Activated T-cell treated with anti-CD3 and anti-CD28 coated beads for 24 hours (primary cell): ENCODE measurements at places on chromosomes 16 and 17.

DNA sequence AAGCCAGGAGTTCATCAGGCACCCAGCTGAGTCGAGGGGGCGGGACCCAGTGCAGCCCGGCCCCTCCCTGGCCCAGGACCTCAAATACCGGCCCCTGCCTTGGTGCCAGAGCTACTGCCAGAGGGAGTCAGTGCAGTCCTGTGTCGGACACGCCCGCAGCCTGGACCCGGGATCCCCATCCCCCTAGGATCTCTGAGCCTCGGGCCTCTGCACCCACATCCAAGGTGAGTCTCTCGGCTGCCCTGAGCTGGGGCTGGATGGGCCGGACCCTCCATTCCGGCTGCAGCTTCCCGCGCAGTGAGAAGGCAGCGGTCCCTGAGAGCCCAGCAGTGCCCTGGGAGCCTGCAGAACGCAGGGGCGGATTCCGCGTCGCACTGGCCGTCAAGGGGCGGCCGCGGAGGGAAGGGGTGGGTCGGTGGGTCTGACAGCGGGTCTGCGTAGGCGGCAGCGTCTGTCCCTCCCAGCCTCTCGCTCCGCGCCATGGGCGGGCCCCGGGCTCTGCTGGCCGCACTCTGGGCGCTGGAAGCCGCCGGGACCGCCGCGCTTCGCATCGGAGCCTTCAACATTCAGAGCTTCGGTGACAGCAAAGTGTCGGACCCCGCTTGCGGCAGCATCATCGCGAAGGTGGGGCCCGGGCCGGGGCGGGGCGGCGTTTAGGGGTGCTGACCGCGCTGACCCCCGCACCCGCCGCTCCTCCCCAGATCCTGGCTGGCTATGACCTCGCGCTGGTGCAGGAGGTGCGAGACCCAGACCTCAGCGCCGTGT is at the start of gene DNASE1L2:
Gene DNASE1L2, plus strand, starts transcription at position 108 of the 765 bp plus-strand sequence. Its CDS starts 373 bp downstream, at position 481.
- DNase-seq: no peak

GRCh38 chr16:30692396-30693064 is 6.4 kb upstream of the SRCAP start:
- DNase-seq: no peak

- no peak for DNase-seq
Measured at GRCh38 chr16:81514041-81514559, 69.5 kb downstream of the CMIP start.

DNA sequence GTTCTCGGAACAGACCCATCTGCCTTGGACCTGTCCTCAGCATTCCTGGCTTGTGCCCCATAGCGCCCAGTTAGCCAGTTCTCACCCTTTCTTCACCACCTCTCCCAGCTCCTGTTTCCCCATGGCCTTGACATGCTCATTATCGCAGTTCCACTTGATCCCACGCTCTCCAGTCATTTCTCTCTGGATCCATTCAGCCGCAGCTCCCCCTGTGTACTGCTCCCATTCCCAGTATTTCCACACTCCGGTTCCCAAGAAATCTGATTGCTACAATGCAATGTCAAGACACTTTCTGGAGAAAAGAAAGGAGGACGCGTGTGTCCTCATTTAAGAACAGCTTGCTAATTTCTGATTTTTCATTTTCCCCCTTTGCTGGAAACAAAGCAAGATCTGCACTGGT is 55.4 kb downstream of the TMEM186 start:
- no peak for DNase-seq

DNA sequence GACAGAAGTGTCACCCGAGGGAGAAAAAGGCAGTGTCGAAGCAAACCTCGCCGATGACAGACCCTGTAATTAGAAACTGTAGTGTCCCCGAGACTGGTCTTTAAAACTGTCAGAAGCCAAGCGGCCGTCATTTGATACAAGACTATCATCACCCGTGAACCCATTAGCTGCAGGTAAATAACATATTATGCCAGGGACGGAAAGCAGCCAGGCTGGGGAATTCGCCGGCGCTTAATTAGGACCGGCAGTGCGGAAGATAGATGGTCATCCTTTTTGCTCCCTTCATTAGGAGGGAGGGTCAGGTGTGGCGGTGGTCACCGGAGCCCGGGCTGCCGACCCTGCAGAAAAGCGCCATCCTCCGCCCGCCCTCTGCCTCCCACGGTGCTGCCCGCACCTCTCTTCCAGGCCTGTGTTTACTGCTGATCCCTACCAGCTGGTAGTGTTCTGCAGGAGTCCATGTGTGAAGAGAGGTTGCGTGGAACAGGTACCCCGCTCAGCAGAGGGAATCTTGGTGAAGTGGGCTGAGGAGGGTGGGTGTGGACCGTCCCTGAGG is 109.4 kb upstream of the GSE1 start:
- no peak for DNase-seq

DNA sequence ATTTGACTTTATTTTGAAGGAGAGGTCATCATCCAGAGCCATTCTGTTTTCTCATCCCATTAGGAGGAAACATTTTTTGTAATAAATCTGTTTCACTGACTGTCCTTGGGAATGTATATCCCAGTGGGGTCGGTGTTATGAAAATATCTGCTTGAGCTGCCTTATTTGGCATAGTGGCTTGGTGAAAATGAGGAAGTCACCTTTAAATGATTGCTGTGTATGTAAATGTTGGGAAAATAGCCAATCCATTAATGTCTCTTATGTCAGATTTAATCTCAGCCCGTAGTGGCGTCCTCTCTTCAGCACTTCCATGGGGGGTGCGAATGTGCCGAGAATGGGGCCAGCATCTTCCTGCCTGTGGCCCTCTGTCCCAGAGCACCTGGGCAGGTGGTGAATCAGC is 57.6 kb downstream of the BANP start:
- DNase-seq: no peak

DNA sequence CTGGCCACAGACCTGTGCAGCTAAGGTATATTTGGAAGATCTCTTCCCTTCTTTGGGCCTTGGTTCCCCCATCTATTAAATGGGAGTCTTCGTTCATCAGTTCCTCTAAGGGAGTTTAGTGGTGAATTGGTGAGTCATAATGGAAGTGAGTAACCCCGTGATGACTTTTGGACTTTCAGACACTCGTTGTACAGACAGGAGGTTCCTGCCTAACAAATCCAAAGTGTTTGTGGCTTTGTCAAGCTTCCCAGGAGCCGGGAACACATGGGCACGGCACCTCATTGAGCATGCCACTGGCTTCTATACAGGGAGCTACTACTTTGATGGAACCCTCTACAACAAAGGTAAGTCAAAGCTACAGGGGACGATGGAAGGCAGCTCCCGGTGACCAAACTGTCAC is 40.4 kb downstream of the WSCD1 start:
- no peak for DNase-seq

DNA sequence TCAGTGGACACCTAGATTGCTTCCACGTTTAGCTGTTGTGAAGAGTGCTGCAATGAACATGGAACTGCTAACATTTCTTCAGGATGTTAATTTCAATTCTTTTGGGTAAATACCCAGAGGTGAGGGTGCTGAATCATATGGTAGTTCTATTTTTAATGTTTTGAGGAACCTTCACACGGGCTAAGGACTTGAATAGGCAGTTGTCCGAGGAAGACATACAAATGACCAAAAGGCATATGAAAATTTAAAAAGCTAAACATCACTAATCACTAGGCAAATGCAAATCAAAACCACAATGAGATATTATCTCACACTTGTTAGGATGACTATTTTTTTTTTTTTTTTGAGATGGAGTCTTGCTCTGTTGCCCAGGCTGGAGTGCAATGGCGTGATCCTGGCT is 173.3 kb downstream of the PRKCB start:
- DNase-seq: no peak

GRCh38 chr16:11689031-11689840 is 21.0 kb downstream of the SNN start:
- DNase-seq: no peak

DNA sequence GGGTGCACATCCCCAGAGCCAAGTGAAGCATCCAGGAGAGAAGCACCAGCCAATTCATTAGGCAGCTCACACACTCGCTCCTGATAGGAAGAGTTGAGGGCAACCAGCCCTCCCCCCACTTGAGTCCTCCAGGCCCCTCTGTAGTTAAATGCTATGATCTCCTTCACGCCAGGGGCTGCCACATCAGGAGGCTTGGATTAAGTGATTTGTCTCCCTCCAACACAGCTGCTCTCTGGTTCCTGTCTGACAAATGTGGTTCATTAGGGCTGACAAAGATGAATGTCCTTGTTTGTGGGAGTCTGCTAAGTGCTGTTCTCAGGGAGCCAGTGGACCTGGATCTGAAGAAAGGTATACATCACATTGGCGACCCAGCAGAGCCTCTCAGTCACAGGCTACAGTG is 94.5 kb upstream of the WSCD1 start:
- DNase-seq: no peak

- DNase-seq: no peak
Measured at GRCh38 chr16:2952679-2953078, 11.4 kb upstream of the KREMEN2 start.

- peak; percentile 22 for DNase-seq
Measured at GRCh38 chr16:72094266-72094610, 591 bp downstream of the DHX38 start.

DNA sequence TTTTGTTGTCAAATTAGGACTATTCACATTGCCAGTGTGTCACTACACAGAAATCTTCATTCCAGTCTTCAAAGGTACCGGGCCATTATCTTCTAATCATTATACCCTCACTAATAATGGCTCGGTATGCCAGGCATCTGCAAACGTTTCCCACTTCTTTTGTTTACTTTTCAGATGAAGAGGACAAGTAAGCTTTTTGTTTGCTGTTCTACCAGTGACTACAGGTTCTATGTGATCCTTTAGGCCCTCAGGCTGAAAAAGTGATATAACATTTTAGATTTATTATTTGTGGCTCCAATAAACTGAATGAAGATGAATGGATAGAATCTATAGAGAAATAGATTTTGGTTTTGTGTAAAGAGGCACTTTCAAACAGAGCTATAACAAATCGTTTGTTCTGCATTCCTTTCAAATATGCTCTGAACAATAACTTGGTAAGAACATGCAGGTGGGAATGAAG is 403 bp upstream of the KRTAP3-1 start:
- no peak for DNase-seq

GRCh38 chr17:57136355-57136754 is 51.3 kb downstream of the AKAP1 start:
- no peak for DNase-seq

GRCh38 chr16:23987443-23987842 is 151.7 kb downstream of the PRKCB start:
- DNase-seq: no peak

- DNase-seq: no peak
Measured at GRCh38 chr16:28958216-28958615, 7.5 kb downstream of the NFATC2IP start.
